Liver (tissue), 10 donors: ENCODE measurements at places on chromosomes 4 and X.

DNA sequence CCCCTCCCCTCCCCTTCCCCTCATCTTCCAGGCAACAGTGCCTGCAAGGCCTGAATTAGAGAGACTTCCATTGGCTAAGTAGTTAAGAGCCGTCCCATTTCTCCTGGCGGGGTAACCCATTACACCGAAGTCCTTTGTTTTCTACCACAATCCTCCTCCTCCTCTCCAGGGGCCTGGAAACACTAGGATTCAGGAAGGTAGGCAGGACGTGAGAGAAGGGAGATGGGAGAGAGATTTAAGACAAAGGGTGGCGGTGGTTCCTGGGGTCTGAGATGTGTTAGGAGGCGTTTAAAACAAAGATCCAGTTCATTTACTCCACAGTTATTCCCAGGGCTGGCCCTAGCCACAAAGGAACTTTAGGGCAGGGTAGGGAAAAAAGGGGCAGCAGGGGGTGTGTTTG lies 28.0 kb downstream of the NYX start:
- DNase-seq = no peak

GRCh38 chrX:113629326-113629725 lies 788.7 kb upstream of the AMOT start:
- no peak for DNase-seq

DNA sequence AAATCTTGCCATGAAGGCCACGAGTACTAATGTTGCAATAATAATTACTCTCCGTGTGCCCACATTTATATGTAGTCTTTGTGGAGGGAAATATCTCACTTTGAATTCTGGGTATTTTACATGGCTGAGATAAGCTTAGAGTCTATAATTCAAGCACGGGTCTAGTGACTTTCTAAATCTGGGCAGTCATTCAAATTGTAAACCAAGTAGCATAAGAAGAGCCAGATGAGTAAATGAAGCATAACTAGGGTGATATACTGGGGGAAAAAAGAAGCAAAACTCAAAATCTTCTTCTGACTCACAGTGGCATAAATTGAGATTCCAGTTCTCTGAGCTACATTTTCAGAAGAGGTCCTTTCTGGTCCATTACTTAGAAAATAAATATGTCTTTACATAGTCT lies 53.0 kb downstream of the MAPK10 start:
- DNase-seq = no peak

GRCh38 chrX:129953334-129953648 lies 29.1 kb upstream of the BCORL1 start:
- no peak for DNase-seq

DNA sequence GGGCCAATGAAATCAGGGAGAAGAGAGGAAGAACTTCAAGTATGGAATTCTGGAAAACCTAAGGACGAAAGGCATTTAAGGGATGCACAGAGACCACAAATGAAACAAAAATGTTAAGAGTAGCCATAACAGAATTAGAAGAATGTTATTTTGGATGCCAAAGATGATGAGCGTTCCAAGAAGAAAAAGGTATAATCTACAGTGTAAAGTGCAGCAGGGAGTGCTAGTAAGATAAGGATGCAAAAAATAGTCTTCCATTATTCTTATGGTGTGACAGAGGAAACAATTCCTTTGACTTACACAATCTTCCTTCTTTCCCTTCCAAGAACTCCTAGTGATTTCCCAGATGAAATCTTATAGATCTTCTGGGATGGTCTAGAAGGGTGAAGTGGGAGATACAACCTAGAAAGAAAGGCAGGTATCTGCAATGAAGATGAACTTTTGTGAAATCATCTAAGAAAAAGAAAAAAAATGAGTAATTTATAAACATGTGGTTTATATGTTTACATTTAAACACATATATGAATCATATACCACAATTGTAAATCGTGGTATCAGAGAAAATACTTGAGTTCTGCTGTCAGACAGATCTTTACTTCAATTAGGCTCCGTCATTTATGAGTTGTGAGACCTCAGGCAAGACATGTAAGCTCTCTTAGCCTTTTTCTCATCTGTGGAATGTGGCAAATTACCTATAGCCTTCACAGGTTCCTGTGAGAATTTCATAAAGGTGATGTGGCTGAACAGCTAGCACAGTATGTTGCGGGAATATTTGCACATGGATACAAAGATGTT lies 8.1 kb downstream of the MORF4L2 start:
- DNase-seq = no peak

DNA sequence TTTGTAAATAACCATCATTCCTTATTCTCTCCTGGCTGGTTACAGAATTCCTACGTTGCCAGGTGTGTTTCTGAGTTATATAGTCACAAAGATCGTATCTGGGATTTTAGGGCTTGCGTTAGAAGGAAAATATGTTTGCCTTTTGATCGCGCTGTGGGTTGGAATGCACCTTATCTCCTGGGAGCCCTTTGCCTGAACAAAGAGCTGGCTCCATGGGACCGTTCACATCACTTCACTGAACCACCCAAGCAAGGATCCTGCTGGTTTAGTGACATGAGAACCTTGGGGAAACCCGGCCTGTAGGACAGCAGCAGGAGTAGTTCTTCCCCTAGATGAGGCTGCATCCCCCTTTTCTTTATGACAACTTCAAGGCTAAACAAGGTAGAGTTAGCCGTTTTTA lies 51.6 kb downstream of the RS1 start:
- no peak for DNase-seq

DNA sequence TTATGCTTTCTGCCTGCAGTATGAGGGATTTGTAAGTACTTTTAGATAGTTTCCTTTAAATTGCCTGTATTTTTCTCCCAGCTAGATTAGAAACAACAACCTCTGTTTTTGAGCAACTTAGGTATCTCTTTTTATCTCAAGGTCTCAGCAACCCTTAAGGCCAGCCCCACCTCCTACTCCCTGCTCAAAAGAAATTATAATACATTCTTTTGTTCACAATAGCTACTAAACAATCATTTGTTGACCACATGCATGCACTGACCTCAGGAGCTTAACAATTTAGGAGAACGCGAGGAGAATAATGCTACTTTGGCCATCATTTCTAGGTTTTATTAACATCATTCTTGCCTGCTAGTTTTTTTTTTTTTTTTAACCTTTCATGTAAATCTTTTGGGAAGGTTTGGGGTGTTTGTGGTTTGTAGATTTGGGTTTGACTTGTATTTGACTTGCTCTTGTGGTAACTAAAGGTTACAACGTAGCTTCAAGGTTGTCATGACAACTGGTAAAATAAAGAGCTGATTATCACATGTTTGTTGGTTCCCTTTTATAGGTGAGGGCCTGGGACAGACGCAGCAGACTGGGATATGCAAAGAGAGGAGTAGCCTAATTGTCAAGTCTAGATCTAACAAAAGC lies 145.4 kb upstream of the PLAC1 start:
- no peak for DNase-seq

DNA sequence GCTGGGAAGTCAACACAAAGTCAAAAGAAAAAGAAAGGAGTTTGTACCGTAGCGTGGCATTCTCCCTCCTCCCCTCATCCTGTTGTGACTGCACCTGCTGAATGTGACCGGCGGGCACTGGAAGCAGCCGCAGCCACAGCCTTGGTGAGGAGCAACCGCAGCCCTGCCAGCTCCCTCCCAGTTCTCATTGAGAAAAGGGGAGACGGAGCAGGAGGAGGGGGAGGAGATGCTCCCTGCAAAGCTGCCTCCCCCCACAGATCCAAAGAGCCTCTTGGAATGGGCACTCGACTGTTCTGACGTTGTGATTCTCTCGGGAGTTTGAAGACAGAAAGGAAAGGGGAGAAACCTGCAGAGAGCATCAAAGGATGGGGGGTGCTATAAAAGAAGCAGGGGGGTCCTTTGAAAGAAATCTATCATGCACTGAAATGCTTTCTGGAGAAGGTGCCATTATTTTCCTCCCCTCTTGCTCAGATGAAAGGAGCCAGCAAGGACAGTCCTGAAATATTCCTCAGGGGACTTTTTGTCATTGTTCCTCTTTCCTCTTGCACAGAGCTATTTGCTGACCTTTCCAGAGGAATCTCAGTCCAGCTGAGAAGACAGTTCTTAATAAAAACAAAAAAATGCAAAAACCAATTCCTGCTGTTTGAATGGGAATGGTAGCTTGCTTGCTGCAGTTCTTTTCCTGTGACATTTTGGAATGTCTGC lies 429.7 kb downstream of the MAPK10 start:
- DNase-seq = no peak

DNA sequence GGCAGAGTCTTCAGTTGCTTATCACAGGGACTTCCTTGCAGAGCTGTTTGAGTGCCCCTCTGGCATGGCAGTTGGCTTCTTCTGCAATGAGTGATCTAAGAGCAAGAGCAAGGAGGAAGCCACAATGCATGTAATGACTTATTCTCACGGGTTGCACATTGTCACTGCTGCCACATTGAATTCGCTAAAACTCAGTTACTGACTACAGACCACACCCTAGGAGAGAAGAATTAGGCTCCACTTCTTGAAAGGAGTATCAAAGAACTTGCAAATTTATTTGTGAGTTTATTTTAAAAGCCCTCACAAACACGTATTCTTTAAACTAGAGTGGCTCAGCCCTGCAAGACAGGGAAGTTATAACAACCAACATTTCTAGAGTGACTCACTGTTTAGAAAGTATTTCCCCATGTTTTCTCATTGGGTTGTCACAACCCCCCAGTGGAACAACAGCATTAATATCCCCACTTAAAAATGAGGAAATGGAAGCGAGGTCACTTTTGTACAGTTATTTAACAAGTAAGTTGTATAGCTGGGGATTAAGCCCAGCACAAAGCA lies 32.4 kb upstream of the RBPJ start:
- DNase-seq = no peak

GRCh38 chrX:149471397-149471796 lies 33.7 kb downstream of the IDS start:
- no peak for DNase-seq

DNA sequence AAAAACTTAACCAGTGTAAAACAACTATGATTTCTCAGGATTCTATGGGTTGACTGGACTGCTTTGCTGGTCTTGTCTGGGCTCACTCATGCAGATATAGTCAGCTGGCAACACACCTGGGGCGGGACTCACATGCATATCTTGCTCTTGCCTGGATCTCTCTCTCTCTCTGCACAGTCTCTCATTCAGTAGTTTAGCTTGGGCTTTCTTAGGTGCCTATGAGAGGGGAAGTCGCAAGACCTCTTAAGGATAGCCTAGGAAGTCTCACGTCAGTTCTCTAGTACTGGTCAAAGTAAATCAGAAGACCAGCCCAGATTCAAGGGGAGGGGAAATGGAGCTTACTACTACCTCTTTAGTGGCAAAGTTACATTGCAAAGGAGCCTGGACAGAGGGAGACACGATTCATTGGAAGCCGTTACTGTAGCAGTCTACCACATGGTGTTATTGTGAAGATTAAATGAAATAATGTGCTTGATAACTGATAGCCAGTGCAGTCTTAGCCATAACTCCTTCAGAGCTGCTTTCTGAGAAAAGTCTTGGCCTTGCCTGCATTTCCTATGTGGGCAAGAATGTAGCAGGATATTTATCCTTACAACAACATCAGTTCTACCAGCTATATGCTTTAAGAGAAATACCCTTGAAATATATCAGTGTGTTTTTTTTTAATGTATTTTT lies 2.1 kb downstream of the COPS4 start:
- no peak for DNase-seq

DNA sequence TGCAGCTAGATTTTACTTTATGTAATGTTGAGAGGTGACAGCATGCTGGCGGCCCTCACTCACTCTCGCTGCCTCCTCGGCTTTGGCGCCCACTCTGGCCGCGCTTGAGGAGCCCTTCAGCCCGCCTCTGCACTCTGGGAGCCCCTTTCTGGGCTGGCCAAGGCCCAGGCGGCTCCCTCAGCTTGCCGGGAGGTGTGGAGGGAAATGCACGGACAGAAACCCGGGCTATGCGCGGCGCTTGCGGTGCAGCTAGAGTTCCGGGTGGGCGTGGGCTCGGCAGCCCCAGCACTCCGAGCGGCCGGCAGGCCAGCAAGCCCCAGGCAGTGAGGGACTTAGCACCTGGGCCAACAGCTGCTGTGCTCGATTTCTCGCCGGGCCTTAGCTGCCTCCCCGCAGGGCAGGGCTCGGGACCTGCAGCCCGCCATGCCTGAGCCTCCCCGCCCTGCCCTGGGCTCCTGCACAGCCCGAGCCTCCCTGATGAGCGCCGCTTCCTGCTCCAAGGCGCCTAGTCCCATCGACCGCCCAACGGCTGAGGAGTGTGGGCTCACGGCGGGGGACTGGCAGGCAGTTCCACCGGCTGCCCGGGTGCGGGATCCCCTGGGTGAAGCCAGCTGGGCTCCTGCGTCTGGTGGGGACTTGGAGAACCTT lies 128.7 kb downstream of the GASK1B start:
- no peak for DNase-seq

DNA sequence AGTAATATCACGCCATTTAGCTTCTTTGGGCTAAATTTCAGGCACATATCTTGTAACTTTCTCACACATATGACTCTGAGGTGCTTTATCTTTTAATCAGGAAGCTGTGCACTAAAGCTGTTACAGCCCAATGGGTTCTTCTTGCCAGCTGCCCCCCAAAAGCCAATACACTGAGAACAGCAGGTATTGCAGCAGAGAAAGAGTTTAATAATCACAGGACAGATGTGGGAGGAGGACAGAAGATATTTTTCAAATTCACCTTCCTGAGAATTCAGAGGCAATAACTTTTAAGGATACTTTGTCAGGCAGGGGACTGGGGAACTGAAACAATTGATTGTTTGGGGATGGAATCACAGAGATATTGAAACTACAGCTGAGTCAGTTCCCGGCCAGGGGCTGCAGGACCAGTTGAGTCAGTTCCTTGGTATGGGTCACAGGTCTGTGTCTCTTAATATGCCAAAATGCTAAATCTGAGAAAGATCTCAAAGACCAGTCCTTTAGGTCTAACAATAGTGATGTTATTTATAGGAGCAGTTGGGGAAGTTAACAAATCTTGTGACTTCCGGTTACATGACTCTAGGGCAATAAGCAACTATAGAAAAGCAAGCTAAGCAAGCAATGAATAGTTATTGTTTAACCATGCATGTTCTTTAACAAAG lies 28.1 kb downstream of the DDIT4L start:
- DNase-seq = no peak

DNA sequence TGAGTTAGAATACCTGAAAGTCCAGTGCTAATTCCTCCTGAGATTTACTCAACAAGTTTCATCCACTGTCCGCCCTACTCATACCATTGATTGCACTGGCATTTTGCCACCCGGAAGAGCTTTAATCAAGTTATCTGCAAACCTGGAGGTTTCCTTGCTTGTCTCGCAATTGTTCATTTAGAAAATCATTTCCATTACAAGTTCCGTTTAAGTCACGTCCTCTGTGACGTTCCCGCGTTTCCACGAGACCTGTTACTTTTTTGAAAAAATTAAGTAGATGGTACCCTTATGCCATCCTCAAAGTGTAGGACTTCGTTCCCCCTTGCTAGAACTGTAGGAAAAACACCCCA lies 761 bp upstream of the FRYL start:
- no peak for DNase-seq

GRCh38 chr4:119549639-119550038 lies 79.0 kb downstream of the PDE5A start:
- no peak for DNase-seq

- DNase-seq = no peak
Observed at GRCh38 chr4:123843137-123843536, 446.5 kb downstream of the SPRY1 start.

DNA sequence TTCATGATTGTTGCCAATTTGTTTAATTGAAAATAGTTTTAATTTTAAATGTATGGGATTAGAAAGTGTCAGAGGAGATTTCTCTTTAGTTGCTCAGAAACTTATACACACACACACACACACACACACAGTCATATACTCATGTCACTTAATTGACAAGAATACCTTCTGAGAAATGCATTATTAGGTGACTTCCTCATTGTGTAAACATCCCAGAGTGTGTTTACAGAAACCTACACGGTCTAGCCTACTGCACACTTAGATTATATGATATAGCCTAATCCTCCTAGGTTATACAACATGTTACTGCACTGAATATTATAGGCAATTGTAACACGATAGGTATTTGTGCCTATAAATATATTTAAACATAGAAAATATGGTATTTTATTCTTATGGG lies 1327.4 kb downstream of the FSTL5 start:
- DNase-seq = no peak
